AML-193 (cell line): ENCODE measurements at places on chromosomes 1 and 21.
A peak's percentile ranks its signal among the peaks of the same experiment; 100 is the strongest.

- DNase-seq = peak; percentile 58
These were observed 632 bp downstream of the PEX19 start for GRCh38 chr1:160284220-160284781.

DNA sequence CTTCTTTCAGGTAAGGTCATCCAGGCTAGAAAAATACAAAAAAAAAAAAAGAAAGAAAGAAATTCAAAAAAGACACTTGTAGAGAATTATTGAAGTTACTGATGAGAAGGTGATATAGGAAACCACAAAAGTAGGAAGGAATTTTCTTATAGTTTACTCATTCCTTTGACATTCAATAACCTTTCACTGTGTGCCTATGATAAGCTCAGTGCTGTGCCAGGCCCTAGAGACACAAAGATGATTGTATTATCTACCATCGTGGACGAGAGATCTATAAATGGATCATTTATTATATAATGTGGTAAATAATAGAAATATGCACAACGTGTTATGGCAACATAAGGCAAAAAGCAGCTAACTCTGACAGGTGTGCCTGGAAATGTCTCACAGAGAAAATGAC lies 109.6 kb upstream of the NGF start:
- DNase-seq = no peak

- DNase-seq = peak; percentile 55
These were observed 4.6 kb downstream of the FCRLB start for GRCh38 chr1:161725908-161726472.

DNA sequence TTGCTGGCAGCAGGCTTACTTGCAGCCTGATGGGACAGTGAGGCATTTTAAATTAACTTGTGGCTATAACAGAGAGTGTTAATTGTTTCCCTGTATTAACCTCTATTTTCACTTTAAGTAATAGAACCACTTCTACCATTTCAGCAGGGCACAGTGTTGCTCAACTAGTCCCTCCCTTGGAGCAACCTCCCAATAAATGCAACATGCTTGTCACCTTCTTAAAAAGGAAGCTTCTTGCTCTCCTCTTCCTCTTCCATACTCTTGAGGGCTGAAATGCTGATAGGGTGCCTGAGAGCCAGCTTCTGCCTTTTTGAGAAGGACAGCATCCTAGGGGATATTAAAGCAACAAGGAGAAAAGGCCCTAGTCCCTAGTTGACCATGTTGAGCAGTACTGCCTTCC lies 52.1 kb downstream of the C4BPA start:
- peak; percentile 82 for DNase-seq

GRCh38 chr1:109356915-109357314 lies 40.8 kb downstream of the SORT1 start:
- DNase-seq = no peak

- no peak for DNase-seq
These were observed 45.9 kb upstream of the IPO9 start for GRCh38 chr1:201783058-201783457.

GRCh38 chr1:15492596-15492995 lies 16.7 kb downstream of the CELA2B start:
- DNase-seq = no peak

DNA sequence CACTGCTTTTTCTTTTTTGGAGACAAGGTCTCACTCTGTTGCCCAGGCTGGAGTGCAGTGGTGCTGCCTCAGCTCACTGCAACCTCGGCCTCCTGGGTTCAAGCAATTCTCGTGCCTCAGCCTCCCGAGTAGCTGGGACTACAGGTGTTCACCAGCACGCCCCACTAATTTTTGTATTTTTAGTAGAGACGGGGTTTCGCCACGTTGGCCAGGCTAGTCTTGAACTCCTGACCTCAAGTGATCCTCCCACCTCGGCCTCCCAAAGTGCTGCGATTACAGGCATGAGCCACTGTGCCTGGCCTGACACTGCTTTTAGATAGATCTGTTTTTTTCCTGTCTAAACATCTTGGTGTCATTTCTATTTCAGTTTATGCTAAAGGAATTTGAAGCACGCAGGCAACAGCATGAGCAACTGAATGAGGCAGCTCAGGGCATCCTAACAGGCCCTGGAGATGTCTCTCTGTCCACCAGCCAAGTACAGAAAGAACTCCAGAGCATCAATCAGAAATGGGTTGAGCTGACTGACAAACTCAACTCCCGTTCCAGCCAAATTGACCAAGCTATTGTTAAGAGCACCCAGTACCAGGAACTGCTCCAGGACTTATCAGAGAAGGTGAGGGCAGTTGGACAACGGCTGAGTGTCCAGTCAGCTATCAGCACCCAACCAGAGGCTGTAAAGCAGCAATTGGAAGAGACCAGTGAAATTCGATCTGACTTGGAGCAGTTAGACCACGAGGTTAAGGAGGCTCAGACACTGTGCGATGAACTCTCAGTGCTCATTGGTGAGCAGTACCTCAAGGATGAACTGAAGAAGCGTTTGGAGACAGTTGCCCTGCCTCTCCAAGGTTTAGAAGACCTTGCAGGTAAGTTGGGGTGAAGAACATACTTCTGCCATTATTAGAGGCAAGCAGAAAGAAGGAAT lies 106.1 kb upstream of the BMP8A start:
- no peak for DNase-seq

DNA sequence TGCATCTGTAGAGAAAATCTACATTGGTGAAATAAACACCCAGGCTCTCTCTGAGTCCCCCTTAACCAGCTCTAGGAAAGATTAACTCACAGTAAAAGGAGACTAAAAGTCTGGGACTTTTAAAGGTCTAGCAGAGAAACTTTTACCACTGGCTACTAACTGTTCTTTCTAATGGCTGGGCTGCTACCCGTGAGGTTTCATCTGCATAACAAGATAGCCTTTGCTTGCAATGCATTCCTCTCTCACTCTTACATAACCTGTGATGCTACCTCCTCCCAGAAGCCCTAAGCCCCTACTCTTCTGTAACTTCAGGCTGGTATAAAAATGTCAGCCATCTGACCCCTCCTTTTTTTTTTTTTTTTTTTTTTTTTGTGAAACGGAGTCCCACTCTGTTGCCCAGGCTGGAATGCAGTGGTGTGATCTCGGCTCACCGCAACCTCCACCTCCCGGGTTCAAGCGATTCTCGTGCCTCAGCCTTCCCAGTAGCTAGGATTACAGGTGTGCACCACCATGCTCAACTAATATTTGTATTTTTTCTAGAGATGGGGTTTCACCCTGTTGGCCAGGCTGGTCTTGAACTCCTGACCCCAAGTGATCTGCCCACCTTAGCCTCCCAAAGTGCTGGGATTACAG lies 344.2 kb downstream of the RGS7 start:
- no peak for DNase-seq

- DNase-seq = no peak
These were observed 8.3 kb downstream of the RIPK4 start for GRCh38 chr21:41758550-41758949.

DNA sequence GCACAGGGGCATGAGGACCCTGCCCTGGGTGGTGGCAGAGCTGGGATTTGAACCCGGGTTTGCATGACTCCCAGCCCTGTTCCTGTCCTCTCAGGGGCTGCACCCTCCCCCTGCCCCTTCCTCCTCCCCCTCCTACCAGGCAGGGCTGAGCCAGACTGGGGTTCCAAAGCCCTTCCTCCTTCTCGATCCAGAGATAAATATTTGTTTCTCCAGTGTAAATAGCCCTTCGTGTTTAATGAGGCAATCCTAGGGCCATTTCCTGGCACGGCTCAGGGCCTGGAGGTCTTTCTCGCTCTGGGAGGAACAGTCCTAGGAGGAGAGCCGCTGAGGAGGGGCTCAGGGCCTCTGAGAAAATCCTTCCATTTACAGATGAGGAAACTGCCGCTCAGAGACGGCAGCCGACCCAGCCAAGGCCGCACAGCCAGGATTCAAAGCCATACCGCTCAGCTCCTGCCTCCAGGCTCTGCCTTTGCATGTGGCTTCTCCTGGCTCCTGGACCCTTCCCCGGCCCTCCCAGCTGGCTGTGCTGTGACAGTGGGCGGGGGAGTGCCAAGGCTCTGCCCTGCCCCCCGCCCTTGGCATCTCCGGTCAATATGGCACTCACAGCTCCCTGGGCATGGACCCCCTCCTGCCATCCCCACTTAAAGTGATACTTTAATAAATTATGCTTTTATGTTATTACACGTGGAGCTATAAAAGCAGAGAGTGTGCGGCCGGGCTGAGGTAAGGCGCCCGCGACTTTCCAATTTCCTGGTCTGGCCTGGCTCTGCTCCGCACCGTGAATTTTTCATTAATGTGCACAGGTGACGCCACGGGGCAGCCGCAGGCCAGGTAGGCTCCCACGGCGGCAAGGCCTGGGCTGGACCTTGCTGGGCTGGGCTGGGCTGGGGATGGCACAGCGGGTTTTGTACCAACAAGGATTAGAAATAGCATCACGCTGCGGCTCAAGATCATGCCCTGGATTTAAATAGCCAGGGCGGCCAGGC lies 114.7 kb upstream of the WNT4 start:
- no peak for DNase-seq

DNA sequence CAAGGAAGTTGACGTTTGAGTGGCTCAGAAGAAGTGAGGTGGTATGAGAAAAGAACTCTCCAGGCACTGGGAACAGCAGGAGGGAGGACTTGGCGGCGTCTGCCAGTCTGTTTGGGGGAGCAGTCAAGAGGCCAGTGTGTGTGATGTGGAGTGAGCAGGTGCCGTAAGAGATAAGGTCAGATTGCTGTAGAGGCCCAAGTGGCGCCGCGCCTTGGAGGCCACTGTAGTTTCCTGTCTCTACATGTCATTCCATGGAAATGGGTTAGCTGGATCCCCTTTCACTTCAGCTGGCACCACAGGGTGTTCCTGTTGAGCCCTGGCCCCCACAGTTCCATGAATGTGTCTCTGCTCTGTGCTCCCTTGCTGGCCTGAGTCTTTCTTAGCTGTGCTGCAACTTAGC lies 35.5 kb upstream of the PTPRF start:
- DNase-seq = no peak

- no peak for DNase-seq
These were observed 770.7 kb upstream of the CXADR start for GRCh38 chr21:16742131-16742641.

DNA sequence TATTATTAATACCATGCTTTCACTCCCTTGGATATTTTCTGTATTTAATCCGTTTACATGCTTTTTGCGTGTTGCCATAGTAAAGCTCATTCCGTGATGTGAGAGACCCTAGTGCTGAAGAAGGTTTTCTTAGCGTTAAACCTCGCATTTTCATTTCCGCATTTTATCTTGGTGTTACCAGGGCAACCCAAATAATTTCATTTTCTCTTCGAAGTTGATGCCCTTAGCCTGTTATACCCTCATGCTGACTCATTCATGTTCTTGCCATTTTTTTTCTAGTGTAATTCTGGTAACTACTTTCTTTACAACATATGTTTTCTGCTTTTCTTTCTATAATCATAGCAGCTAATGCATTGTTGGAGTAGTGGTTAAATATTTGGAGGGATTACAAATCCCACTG lies 37.2 kb downstream of the LRRC8C start:
- DNase-seq = peak; percentile 66

DNA sequence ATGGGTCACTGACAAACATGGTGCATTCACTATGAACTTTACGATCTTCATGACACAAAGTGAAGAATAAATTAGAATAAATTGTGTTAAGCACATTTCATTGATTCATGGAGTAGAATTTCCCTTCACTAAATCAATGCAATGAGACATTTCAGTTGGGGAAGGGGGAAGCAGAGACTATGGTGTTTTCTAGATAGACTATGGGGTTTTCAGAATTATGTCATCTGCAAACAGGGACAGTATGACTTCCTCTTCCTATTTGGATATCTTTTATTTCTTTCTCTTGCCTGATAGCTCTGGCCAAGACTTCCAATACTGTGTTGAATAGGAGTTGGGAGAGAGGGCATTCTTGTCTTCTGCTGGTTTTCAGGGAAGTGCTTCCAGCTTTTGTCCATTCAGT lies 80.0 kb upstream of the C1orf105 start:
- DNase-seq = peak; percentile 2

DNA sequence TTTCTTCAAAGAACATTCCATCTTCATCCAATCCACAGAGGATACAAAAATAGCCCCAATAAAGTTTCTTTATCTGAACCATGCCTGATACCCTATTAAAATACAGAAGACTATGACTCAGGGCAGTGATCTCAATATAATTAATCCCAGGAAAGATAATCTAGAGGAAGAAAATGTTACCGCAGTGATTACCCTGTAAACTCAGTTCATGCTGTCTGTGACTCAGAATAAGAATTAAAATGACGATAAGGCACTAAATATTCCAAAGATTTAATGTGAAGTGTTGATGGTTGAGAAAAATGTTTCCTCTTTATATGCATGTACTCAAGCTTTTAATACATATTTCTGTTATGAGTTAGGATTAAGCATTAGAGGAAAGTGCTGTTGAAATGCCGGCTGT lies 88.6 kb upstream of the LYPLAL1 start:
- no peak for DNase-seq

- peak; percentile 54 for DNase-seq
These were observed 51.9 kb upstream of the ZNF326 start for GRCh38 chr1:89942825-89943658.

- DNase-seq = no peak
These were observed 14.1 kb downstream of the EEIG2 start for GRCh38 chr1:108574008-108574407.

GRCh38 chr1:31848381-31848897 lies 32.6 kb upstream of the SPOCD1 start:
- DNase-seq = no peak

- no peak for DNase-seq
These were observed 364.7 kb downstream of the LMX1A start for GRCh38 chr1:164991763-164992314.

GRCh38 chr21:36265431-36265830 lies 54.6 kb upstream of the MORC3 start:
- no peak for DNase-seq

- no peak for DNase-seq
These were observed 27.8 kb upstream of the CCSAP start for GRCh38 chr1:229370601-229371021.

- no peak for DNase-seq
These were observed 8.2 kb downstream of the LMNA start for GRCh38 chr1:156122519-156123355.

DNA sequence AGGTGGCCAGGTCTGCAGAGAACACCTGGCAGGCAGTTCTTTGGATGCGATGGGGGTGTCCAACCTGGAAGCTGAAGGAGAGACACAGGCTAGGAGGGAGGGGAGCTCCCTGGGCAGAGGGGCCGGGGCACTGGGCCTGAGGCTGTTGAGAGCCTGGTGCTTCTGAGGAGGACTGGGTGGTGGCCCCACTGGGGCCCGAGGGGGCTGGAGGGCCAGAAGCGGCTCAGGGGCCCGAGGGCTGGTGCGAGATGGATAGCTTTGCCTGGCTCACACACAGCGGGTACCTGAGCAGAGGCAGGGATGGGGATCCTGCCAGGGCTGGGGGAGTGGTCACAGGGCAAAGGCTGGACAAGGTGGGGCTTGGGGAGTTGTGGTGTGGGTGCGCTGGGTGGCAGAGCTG lies 37.2 kb downstream of the PRDM16 start:
- no peak for DNase-seq

- no peak for DNase-seq
These were observed 204.9 kb upstream of the USP24 start for GRCh38 chr1:55420026-55420425.
